Hippocampal formation (tissue), 2 donors: ENCODE measurements at places on chromosomes 7 and 10.

DNA sequence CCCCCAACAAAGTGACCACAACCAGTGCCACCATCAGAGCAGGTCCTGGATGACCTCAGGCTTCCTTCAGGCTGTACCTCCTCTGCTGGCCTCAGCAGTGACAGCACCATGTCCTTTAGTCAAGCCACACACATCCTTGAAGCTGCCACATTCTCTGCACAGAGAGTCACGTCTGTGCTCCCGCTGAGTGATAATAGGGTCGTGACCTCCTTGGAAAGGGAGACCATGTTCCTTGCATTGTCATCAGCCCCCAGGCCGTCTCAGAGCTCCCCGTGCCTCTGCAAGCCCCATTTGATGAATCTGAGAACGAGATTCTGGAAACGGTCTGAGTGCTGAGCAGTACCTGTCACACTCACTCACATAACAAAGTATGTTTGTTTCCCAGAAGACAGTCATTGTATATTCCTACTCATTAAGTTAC is 106.5 kb upstream of the PRR15 start:
- no peak for DNase-seq

- DNase-seq: no peak
These were observed 20.0 kb upstream of the JAZF1 start for GRCh38 chr7:28200598-28200997.

DNA sequence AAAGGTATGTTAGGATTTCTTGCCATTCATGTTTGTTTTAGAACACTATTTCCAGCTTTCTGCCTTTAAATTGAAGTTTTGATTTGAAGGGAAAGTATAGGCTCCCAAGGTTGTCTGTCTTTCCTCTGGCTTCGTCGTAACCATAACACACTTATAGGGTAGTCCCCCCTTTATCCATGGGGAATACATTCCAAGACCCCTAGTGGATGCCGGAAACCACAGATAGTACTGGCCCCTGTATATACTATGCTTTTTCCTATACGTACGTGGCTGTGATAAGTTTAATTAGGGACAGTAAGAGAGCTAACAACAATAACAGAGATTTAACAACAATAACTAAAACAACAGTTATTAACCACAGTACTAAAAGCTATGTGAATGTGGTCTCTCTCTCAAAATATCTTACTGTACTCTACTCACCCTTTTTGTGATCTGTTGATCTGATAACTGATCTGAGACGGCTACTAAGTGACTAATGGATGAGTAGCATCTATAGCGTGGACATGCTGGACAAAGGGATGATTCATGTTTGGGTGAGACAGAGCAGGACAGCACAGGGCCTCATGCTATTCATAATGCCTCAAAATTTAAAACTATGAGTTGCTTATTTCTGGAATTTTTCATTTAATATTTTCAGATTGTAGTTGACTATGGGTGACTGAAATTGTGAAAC is 273.1 kb downstream of the AUTS2 start:
- no peak for DNase-seq

GRCh38 chr10:111209692-111210091 is 132.9 kb downstream of the ADRA2A start:
- no peak for DNase-seq

DNA sequence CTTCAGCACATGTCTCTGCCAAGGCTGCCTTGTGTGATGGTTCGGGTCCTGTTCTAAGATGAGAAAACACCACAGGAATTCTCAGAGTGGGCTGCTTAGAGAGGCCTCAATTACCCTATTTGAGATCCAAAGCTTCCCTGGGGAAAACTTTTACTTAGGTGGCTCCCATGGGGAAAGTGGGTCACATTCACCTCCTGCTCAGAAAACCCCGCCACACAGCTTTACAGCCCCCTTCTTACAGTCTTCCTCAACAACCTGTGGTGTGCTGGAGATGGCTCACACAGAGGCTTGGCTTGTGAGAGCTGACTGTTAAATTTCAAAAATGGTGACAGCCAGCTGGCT is 36.6 kb upstream of the KCNIP2 start:
- DNase-seq: no peak

DNA sequence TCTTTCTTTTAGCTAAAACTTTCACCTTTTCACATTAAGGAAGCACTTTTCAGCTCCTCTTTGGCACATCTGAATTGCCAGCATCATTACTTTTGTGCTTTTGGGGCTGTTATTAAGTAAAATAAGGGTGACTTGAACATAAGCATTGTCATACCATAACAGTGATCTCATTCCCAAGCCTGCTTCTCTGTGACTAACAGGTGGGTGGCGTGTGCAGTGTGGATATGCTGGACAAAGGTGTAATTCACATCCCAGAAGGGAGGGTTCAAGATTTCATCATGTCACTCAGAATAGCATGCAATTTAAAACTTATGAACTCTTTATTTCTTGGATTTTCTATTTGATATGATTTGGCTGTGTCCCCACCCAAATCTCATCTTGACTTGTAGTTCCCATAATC is 517.4 kb upstream of the MKI67 start:
- DNase-seq: no peak

- no peak for DNase-seq
These were observed 7.6 kb downstream of the ARL5B start for GRCh38 chr10:18666810-18667209.

DNA sequence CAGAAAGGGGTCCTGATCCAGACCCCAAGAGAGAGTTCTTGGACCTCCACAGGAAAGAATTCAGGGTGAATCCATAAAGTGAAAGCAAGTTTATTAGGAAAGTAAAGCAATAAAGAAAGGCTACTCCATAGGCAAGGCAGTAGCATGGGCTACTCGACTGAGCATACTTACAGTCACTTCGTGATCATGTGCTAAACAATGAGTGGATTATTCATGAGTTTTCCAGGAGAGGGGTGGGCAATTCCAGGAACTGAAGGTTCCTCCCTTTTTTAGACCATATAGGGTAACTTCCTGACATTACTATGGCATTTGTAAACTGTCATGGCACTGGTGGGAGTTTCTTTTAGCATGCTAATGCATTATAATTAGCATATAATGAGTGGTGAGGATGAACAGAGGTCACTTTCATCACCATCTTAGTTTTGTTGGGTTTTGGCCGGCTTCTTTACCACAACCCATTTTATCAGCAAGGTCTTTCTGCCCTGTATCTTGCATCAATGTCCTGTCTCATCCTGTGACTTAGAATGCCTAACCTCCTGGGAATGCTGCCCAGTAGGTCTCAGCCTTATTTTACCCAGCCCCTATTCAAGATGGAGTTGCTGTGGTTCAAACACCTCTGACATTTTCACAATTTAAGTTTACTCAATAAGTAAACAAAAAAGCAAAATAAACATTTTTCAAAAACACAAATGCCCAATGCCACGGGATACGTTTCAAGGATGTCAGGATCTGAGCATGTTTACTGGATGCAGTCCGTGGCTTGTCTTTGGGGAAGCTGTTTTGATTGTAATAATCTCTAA is 37.0 kb downstream of the ALOX5 start:
- no peak for DNase-seq

GRCh38 chr7:83306502-83306901 is 143.8 kb upstream of the PCLO start:
- no peak for DNase-seq

DNA sequence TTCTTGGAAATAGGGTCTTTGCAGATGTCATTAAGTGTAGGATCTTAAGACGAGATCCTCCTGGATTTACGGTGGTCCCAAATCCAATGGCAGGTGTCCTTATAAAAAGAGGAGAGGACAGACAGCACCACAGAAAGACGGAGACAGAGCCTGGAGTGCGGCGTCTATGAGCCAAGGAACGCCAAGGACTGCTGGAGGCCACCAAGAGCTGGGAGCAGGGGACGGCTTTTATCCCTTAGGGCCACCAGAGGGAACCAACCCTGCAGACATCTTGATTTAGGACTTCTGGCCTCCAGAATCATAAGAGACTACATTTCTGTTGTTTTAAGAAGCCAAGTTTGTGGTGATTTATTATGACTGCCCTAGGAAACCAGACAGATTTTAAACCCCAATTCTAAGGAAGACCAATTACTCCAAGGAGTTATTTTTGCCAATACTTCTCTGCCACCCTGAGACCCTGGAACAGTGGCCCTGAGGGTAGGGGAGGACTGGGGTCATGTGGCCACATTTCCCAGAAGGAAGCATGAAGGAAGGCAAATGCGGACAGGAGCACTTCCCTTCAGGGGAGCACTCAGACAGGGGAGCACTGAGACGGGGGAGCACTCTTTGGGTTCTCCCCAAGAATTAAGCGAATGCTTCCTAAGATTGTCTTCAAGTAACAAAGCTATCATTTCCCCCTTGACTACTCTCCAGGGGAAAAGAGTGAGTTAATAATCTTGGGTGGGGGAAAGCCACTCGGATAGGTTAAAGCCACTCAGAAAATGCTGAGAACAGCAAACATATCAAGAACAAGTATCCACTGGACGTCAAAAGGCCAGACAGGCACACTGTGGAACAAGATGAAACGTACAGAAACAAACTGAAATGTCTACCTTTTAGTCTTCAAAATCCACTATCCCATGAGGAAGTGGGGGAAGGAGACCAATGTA is 67.5 kb downstream of the CHST15 start:
- no peak for DNase-seq

GRCh38 chr7:114151777-114152176 is 233.0 kb upstream of the PPP1R3A start:
- DNase-seq: no peak

GRCh38 chr7:66306243-66306642 is 101.1 kb downstream of the TPST1 start:
- no peak for DNase-seq
